ENCODE measurements at places on chromosomes 6 and 20. TPM values are rescaled to one million over a fixed set of nuclear protein-coding genes. Genes with fewer than 3 reads are reported as not detected.

Gene UST
- polyA plus RNA-seq, result 11.5 TPM

Gene RIPPLY2
- polyA plus RNA-seq, result not detected

Gene IP6K3
- 1.0 TPM for polyA plus RNA-seq

Gene CALHM4
- 1.4 TPM for polyA plus RNA-seq

Gene ABCC10
- 28.9 TPM for polyA plus RNA-seq

Gene LCA5
- polyA plus RNA-seq, result 11.0 TPM

Gene HTR1B
- 0.38 TPM for polyA plus RNA-seq

Gene FOXC1
- polyA plus RNA-seq, result 81.3 TPM

Gene TRIM15
- 0.08 TPM for polyA plus RNA-seq

Gene RALGAPA2
- 24.9 TPM for polyA plus RNA-seq

Gene CPNE5
- 13.2 TPM for polyA plus RNA-seq

Gene IL20RA
- polyA plus RNA-seq, result 2.1 TPM

Gene MAP7
- polyA plus RNA-seq, result 35.3 TPM

Gene CAGE1
- polyA plus RNA-seq, result 0.38 TPM

Gene GPR6
- not detected for polyA plus RNA-seq

Gene UNC93A
- polyA plus RNA-seq, result 8.3 TPM

Gene RBM24
- 1.2 TPM for polyA plus RNA-seq

Gene XKR7
- polyA plus RNA-seq, result 0.35 TPM

Gene OR2B6
- not detected for polyA plus RNA-seq

Gene RSPH4A
- 4.2 TPM for polyA plus RNA-seq

Gene GATA5
- polyA plus RNA-seq, result 6.9 TPM

Gene CNKSR3
- polyA plus RNA-seq, result 58.4 TPM

Gene BANF2
- 0.38 TPM for polyA plus RNA-seq

Gene BPIFA1
- polyA plus RNA-seq, result not detected

Gene FOXS1
- 3.9 TPM for polyA plus RNA-seq

Gene SLC16A10
- 34.1 TPM for polyA plus RNA-seq

Gene LAMP5
- 7.8 TPM for polyA plus RNA-seq

Gene PLCB4
- polyA plus RNA-seq, result 18.9 TPM

Gene PTK6
- polyA plus RNA-seq, result 1.1 TPM

Gene PNPLA1
- 2.5 TPM for polyA plus RNA-seq

Gene ZNF391
- 13.5 TPM for polyA plus RNA-seq

Gene MC3R
- polyA plus RNA-seq, result not detected

Gene RUNX2
- 2.5 TPM for polyA plus RNA-seq

Gene SULF2
- polyA plus RNA-seq, result 71.7 TPM

Gene STMND1
- 0.90 TPM for polyA plus RNA-seq

Gene GRM1
- polyA plus RNA-seq, result 0.18 TPM

Gene ARFGEF3
- 8.5 TPM for polyA plus RNA-seq

Gene SLC22A2
- polyA plus RNA-seq, result 14.3 TPM

Gene SOX18
- 4.5 TPM for polyA plus RNA-seq

Gene LY6G6D
- not detected for polyA plus RNA-seq

Gene ALDH8A1
- polyA plus RNA-seq, result 30.9 TPM

Gene MYMX
- 0.62 TPM for polyA plus RNA-seq

Gene FABP7
- 0.20 TPM for polyA plus RNA-seq

Gene CST8
- polyA plus RNA-seq, result not detected
